ENCODE measurements at places on chromosomes 1 and 21.

DNA sequence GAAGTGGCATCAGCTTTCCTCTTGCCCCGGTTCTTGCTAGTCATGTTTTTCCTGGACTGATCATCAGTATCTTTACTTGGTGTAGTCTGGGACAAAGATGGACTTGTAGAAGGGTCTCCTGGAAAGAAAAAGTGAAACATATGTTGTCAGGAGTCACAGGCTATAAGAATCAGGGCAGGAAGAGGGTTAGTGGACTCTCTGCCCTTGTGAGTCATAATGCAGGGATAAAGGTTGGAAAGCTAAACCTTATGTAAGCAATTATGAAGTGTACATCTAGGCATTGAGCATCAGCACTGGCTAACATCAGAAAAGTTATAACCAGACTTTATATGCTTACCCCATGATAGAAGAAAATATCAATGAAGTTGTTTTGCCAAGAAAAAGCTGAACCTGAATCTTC, 51.2 kb downstream of the XKR8 start:
- no peak for DNase-seq

DNA sequence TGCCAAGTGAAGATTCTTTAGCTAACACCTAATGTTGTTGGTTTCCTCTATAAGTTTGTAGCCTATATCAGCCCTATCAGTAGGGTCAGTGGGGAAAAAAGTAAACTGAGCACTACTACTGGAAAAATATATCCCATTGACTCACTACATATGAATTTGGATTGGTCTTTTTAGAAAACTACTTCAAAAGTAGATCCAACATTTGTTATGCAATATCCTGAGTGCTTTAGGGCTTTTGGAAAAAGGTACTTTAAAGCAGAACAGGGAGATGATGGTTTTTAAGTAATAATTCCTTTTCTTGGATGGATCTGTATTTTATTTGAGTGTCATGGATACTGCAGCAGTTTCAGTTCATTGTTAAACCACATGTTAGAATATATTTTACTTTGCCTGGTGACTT, 7.1 kb downstream of the C1orf21 start:
- DNase-seq: no peak

DNA sequence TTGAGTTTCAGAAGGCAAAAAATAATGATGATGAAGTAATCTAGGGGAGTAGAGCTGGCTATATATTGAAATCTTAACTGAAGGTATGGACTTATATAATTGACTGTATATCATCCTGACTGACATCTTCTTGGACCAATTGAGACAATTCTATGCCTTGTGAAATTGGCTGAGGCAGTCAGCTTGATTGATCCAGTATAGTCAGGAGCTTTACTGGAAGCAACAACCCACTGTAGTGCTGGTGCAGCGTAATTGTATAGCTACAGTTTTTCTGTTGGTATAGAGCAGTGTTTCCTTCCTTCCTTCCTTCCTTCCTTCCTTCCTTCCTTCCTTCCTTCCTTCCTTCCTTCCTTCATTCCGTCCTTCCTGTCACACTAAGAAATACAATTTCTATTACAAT, 268.0 kb downstream of the NUF2 start:
- DNase-seq: no peak

DNA sequence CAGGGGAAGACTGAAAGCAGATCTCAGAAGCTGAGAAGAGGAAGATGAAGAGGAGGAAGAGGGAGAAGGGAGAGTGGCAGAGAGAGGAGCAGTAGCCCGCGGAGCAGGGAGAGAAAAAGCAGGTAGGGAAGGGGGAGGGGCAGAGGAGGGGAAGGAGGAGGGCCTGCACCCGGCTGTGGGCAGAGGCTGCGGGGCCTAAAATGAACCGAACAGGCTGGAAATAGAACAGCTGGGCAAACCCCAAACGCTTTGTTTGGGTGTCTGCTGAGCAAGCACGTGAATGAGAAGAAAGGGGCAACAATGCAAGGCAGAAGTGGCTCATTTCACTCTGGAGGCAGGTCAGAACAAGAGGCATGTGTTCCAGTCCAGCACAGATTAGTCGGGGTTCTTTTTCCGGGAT, 33.5 kb downstream of the KCNC4 start:
- DNase-seq: no peak

GRCh38 chr21:33394260-33394659, 9.0 kb upstream of the IFNGR2 start:
- DNase-seq: no peak

GRCh38 chr21:39610703-39611102, 2.0 kb upstream of the B3GALT5 start:
- DNase-seq: no peak

- no peak for DNase-seq
Observed at GRCh38 chr1:59061876-59062275, 235.0 kb upstream of the FGGY start.

DNA sequence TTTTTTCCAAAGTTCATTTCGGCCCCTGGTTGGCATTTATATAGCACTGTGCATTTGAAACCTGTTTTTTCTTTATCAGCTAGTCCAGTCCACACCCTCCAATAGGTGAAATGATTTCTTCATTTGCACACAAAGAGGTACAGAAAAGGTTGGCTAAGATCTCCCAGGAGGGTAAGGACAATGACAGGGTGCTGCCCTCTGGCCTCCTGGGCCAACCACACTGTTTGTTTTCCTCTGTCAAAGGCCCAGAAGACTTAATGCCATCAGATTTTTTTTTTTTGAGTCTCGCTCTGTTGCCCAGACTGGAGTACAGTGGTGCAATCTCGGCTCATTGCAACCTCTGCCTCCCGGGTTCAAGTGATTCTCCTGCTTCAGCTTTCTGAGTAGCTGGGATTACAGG, 70.1 kb upstream of the EFHD2 start:
- no peak for DNase-seq

- no peak for DNase-seq
Observed at GRCh38 chr1:151106894-151107293, 36.3 kb downstream of the GABPB2 start.

- no peak for DNase-seq
Observed at GRCh38 chr1:226589008-226589733, 40.6 kb downstream of the STUM start.

DNA sequence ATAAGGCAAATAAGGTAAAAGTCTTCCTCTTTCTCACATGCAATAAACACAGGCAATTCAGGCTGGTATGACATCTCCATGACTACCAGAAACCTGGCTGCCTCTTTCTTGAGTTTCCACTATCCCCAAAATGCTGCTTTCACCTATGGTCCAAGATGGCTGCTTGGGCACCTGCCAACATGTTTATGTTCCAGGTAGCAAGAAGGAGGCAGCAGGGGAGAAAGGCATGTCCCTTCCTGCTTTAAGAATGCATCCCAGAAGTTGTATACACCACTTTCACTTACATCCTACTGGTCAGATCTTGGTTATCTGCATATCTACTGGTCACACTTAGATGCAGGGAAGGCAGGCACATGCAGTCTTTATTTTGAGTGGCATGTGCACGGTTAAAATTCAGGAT, 19.4 kb upstream of the ACOT11 start:
- no peak for DNase-seq

DNA sequence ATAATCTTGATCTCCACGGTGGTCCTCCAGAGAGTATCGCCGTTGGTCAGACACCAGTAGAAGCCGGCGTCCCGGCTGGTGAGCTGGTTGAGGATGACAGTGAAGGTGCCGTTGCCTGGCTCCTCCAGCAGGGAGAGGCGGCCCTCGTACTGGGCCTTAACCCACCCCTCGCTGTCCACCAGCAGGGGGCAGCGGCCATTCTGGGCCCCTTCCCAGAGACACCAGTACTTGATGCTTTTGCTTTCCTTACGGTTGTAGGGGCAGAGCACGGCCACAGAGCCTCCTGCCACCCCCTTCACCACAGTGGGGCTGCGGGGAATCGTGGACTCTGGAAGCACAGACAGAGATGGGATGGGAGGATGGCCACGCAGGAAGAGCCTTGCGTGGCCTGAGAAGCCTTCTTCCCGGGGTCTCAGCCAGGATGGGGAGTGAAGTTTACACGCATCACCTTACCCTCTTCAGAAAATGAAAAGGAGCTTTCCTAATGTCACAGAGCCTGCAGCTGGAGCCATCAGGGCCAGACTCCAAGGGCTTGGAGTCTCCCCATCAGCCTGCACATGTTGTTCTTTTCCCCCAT, 10.7 kb downstream of the PIGR start:
- DNase-seq: peak; percentile 38

Data from stimulated activated CD8-positive, alpha-beta memory T cell treated with anti-CD3 and anti-CD28 coated beads, Interleukin-4, amount 100 ng/mL, for 24 hours (primary cell).